ENCODE measurements at places on chromosomes 5 and 9. TPM values are rescaled to one million over a fixed set of nuclear protein-coding genes. Genes with fewer than 3 reads are reported as not detected.

DNA sequence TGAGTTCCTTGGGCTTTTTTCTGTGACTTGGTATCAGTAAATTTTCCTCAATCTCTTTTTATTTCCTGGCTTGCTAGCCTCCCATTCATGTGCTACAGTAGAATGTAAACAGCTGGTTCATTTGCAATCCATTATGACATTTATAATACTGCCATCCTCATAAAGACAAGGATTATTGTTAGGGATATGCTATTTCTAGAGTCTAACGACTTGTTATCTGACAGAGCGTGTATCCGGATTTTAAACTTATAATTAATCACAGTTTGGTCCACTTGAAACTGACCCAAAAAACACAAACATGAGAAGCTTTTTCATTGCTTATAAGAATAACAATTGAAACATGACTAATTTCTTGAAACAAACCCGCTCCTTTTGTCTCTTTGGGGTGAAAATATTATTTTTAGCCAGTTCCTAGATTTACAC, 585.8 kb downstream of the TLE4 start:
- H3K27ac ChIP-seq: no peak overlapping the region
- no peak for DNase-seq
- H3K4me3 ChIP-seq: no peak overlapping the region
- H3K36me3 ChIP-seq: no peaks in the 10 kb centered on the region

- H3K4me3 ChIP-seq: no peak overlapping the region
- no peaks in the 10 kb centered on the region for H3K36me3 ChIP-seq
- H3K4me1 ChIP-seq: no peaks in the 10 kb centered on the region
- no peak overlapping the region for H3K27ac ChIP-seq
Measured at GRCh38 chr9:3968891-3969290, 331.0 kb downstream of the GLIS3 start.

CTXN3 gene
- polyA plus RNA-seq: not detected

IL13 gene
- 0.07 TPM for polyA plus RNA-seq

PIP5K1B gene
- 2.7 TPM for polyA plus RNA-seq

Measured in spleen (tissue), 13 donors.